Endodermal cell (in vitro differentiated cells): ENCODE measurements at places on chromosomes 4 and X.

DNA sequence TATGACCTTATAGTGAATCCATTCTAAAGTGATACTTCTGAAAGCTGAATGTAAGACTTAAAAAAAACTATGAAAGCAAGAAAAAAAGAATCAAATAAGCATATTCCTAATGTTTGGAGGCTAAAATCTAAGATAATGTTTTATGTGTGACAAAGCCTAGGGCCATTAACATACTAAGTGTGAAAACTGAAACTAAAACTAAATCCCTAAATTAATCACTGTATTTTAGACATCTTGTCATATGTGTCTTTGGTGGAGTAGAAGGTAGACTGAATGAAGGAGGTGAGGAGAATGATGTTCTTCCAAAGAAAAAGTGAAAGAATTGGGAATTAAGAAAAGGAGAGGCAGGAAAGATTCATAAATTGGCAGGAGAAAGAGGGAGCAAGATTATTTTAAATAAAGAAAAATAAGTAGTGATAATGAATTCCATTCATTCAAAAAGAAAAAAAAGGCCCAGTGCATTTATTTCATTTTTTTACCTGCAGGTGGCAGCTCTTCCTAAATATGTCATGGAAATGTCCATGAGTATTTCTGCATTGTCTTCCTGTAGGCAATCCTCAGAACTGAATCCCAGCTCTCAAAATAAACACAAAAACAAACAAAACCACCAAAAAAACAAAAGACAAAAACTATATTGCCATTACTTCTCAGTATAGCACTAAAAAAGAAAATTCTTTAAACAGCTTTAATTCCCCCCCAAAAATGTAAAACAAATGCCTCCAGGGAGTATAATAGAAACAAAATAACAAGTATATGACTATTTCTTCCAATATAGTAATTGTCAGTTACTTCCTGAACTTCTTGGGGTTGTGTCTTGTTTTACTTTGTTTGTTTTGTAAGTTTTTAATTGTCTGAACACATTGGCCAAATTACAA, 17.0 kb upstream of the AP1AR start:
- DNase-seq, result no peak

DNA sequence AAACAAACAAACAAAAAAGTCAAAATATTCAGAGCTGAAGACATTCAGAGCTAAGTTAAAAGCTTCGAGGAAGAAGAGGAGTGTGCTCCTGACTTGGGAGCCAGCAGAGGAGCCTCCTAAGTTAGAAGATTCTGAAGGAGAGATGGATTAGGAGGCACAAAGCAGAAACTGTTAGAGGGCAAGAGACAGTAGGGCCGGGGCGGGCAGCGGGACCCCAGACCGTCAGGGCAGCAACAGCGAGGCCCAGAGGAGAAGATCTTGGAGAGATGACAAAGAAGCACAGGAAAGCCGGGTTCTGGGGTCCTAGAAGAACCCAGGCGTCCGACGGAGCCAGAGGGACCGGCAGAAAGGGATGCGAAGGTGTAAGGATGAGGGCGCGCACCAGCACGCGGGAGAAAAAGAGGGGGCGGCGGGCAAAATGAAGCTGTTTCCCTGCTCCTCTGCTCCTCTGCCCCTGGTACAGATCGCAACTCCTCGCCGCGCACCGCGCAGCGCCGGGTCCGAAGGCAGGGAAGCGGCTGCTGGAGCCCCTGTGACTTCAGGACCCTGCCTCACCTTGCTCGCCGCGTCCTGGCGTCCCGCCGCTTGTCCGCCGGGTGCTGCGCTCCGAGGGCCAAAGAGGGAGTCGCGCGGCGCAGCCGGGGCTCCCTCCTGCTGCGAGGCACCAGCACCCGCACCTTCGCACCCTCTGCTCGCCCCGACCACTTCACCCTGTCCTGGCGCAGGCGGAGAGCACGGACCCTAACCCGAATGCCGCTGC, 477 bp downstream of the KLHL13 start:
- no peak for DNase-seq

DNA sequence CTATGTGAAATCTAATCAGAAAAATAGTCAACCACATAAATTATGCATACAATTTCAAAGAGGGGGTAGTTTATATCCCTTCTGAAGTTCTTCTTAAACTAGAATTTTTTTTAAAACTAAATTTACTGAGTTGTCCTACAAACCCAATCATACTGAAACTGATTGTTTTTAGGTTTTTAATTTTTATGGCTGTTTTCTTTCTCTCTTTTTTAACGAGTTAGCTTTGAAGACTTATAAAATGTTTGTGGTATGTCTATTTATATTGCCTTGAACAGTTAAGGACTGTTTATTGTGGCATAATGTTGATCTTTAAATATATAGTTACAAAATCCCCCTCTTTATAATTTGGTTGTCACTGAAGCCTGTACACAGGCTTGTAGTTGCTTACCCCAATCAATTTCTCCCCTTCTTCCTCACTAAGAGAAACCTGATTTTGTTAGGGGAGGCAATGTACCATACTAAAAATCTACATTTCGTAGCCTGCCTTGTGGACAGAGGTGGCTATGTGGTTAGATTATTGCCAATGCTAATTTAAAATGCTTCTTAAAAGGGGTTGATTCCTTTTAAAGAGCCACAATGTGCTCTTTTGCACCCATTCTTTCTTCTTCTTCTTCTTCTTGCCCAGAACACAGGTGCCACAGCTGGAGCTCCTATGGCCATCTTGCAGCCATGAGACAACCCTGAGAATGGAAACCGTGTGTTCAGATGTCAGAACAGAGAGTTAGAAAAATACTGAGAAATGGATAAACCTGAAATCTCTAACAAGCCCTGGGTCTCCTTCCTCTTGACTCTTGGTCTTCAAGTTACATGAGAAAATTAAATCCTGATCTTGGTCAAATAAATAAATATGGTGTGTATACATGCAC, 102.7 kb upstream of the ZNF827 start:
- DNase-seq, result no peak

DNA sequence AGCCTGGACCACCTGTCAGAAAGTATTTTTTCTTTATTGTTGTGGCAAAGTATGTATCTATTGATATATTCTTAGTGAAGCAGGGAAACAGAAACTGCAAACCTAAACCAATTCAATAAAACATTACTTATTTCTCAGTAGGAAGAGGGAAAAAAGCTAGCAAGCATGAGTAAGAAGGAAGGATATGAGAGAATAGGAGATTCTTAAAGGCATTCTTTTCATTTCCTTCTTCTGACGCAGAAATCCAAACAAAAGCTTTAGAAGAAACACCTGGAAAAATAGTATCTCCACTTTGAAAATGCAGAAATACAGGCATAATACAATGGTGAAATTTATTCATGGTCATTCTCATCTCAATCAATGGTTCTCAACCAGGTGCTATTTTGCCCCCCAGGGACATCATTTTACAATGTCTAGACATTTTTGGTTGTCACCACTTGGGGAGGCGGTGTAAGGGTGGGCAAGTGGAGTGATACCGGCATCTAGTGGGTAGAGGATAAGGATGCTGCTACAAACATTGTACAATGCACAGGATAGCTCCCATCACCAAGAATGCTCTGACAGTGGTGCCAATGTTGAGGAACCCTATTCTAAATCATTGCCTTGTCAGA, 21.7 kb upstream of the ATXN3L start:
- DNase-seq, result no peak

- DNase-seq, result no peak
These were observed 132.2 kb downstream of the IDS start for GRCh38 chrX:149372866-149373265.

DNA sequence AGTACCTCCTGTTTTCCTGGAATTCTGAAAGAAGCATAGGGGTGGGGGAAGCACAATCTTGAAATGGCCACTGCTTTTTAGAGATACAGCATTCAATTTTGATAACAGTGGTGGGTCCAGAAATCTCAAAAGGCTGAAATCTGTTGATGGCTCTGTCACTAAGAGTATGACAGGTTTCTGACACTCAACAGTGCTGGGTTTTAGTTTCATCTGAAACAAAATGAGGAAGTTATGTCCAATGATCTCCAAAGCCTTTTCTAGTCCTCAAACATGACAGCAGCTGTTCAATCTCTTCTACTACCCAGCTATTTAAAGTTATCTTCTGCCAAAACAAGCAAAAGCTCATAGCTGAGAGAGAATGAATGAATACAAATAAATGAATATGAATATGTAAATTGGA, 110.5 kb downstream of the IL1RAPL1 start:
- DNase-seq, result no peak

DNA sequence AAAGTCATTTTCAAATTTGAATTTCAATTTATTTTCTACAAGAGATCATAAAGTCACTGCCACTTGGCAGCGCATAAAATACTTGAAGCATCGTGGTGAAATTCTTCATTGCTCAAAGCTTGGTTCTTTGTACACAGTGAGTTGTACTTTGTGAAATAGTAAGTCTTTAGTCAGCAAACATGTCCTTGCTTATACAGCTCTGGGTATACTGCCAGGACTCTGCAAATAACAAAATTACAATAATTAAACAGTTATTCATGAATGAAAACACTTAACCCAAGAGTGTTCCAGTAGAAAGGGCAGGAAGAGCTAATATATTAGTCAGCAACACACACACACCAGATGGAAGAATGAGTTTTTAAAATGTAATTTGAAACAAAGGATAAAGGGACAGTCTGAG, 1300.9 kb upstream of the DIAPH2 start:
- no peak for DNase-seq

GRCh38 chr4:53281438-53281837, 84.4 kb downstream of the SCFD2 start:
- no peak for DNase-seq

DNA sequence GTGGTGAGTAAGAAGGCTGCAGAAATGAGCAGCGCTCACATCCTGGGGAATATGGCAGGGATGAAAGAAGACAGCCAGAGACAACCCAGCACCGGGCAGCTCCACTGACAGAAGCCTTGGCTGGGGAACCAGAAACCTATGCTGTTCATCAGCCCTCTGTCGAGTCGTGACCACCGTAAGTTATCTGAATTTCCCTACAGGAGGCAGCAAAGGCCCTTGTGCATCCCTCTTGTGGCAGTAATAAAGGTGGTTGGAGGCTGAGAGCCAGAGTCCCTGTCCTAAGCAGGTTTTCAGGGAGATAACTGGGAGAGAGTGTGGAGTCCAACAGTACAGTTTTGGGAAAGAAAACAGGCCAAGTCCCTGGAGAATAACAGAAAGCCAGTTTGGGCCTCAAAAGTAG, 194.0 kb upstream of the BOD1L1 start:
- peak; percentile 69 for DNase-seq
